Osteoblast (primary cell): ENCODE measurements at places on chromosomes 3 and 15. TPM values are rescaled to one million over a fixed set of nuclear protein-coding genes. Genes with fewer than 3 reads are reported as not detected.

DNA sequence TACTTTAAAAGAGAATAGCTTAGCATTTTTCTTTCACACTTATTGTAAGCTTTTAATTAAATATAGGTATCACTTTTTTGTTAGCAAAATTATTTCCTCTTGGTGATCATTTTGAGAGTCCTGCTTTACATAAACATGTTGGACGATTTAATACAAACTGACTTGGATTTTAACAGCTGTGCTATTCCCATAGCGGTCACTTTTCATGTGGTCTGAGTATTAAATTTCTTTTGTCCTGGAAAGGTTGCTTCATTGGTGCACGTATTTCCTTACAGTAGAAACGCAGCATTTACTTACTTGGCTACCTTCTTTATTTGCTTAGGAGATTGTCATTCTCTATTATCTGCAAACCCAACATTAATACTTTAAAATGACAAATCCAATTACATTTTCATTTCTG lies 109.4 kb downstream of the ATG7 start:
- no peak for DNase-seq

DNA sequence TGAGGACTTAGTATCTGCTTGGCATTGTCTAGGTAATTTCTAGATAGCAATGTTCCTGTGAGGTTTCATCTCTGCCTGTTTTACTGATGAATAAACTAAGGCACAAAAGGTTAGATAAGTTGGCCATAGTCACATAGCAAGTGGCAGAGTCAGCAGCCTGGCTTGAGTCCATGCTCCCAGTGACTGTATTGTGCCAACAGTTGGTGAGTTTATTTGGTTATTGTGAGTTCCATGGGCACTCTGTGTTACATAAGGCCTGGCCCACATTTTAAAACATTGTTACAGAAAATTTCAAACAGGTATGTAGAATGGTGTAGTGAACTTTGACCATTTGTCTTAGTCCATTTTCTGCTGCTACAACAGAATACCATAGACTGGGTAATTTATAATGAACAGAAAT lies 15.2 kb downstream of the MCM2 start:
- peak; percentile 76 for DNase-seq

DNA sequence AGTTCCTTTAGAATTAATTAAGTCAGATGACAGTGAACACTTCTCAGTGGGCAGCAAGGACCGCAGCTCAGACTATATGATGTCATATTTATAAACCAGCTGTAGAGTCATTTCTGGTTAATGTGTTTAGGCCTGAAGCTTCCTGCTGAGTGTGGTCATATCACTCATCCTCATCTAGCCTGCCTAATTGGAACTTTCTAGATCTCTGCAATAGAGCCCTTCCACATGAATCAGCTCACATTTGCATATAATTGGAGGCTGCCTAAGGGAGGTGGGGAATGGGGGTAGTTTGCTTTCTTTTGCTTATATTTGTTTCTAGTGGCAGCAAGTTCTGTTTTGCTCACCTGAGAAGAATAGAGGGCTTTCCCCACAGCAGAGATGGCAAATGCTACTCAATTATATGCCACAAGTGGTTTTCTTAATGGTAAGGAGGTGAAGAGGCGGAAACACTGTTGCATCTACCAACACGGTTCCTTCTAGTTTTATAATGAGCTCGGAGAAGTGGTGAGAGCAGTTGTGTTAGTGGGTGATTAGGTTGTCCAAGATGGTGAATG lies 148.1 kb downstream of the KLHL25 start:
- DNase-seq = peak; percentile 17

DNA sequence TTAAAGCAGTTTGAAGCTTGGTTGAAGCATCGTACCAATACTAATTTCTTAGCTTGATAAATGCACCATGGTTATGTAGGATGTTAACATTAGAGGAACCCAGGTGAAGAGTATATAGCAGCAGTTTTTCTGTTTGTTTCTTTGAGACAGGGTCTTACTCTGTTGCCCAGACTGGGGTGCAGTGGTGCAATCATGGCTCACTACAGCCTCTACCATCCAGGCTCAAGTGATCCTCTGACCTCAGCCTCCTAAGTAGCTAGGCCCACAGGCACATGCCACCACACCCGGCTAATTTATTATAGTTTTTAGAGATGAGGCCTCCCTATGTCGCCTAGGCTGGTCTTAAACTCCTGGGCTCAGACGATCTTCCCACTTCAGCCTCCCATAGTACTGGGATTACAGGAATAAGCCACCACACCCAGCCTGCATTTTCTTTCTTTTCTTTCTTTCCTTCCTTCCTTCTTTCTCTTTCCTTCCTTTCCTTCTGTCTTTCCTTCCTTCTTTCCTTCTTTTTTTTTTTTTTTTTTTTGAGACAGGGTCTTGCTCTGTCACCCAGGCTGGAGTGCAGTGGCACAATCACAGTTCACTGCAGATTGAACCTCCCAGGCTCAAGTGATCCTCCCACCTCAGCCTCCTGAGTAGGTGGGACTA lies 6.1 kb downstream of the PEAK1 start:
- DNase-seq = no peak

DNA sequence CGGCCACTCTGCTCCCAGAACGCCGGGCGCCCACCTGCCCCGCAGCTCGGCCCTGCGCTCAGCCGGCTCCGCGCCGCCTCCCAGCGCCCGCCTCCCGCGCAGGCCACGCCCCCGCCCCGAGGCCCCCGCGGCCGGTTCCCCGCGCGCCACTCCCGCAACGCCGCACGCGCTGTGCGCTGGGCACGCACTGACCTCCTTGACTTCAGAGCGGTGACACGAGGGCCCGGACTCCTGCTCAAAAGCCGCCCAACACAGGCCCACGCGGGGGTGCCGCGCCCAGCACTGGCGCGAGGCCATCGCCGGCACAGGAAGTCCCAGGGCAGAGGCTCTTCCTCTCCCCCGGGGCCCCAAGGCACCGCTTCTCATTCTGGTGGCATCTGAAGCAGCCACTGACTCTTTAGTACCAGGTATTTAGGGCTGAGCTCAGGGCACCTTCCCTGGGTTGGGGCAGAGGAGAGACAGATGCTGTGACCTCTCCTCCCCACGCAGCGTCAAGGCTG lies 12.4 kb downstream of the TNK2 start:
- DNase-seq = peak; percentile 93

- DNase-seq = no peak
These were observed 22.4 kb upstream of the SRP14 start for GRCh38 chr15:40061212-40061901.

DNA sequence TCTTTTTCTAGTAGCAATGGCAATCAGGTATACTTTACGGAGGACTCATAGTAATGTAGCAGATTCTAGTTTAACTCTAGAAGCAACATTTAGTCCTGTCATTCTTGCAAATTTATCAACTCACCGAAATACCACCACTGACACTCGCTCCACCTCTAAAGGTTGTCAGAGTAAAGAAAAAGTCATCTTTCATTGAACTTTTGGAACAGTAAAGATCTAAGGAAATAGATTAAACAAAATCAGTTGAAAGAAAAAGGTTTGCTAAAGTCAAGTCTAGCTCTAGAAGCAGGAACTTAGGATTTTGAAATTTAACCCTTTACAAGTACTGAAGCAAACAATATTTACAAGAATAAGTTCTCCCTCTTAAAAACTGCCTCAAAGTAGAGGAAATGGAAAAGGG lies 8.7 kb downstream of the ATP8B4 start:
- no peak for DNase-seq

DNA sequence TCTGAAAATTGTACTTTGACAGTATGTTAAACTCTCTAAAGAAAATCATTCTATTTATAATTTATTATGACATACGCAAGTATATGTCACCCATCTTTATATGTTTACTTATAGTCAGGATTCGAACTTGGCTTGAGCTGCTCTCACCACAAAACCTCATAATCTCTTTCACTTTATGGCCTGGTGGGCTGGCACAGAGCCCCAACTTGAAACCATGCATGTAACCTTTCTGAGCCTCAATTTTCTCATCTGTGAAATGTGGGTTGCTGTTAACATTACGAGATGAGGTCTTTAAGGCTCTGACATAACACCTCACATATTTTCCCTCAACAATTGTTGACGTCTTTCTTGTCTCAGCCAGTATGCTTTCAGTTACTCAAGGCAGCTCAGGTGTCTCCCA lies 69.4 kb upstream of the PFN2 start:
- DNase-seq = no peak

GRCh38 chr15:24645627-24646026 lies 29.9 kb upstream of the NPAP1 start:
- DNase-seq = no peak

DNA sequence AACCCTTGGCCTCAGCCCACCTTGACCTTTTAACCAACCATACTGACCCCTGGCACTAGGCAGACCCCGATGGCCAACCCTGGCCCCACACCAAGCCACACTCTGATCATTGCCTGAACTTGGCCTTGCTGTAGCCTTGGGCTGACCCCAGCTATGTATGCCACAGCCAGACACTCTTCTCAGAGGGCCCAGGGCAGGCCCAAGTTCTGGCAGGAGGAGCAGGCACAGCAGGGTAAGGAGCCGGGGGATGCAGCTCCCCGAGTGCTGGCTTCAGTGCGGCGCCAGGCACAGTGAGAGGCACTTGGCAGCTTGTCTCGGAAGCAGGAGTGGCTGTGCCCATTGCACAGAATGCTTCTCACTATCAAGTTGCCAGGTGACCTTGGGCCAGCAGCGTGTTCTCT lies 22.3 kb downstream of the PRR20G start:
- DNase-seq = peak; percentile 73

DNA sequence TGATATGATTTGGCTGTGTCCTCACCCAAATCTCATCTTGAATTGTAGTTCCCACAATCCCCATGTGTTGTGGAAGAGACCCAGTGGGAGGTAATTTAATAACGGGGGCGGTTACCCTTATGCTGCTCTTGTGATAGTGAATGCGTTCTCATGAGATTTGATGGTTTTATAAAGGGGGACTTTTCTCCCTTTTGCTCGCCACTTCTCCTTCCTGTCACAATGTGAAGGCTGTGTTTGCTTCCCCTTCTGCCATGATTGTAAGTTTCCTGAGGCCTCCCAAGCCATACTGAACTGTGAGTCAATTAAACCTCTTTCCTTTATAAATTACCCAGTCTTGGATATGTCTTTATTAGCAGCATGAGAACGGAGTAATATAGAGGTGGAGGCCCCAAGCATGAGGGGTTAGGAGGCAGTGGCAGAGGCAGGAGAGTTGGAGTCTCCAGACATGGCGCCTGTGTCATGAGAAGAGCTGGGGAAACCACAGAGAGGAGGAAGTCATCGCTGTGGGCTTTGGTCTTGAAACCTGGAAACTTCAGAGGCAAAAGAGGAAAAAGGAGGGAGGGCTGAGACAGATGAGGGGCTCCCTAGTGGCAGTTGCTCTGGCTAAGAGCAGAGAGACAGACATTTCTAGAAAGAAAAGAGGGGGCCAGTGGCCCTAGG lies 107.8 kb upstream of the VEPH1 start:
- no peak for DNase-seq

- DNase-seq = no peak
These were observed 18.5 kb upstream of the VPS33B start for GRCh38 chr15:91040856-91041255.

- DNase-seq = no peak
These were observed 133.3 kb upstream of the ADPGK start for GRCh38 chr15:72916897-72917296.

DNA sequence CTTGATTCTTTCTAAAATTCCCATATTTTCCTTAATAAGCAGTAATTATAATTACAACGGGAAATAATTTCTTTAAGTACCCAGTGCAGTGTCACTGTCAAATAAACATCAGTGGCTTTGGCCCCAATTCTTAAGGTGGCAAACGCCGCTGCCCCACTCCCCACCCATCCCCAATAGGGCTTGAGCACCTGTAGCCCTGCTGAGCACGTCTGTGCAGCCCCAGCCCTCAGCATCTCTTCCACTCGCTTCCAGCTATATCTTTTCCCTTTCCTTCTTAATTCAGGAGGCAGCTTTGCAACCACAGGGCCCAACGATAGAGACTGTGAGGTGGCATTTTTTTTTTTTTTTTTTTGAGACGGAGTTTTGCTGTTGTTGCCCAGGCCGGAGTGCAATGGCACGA lies 9.0 kb downstream of the PPM1M start:
- no peak for DNase-seq

Gene IRAK2
- 3.2 and 4.0 TPM in 2 replicates for total RNA-seq

Gene ROPN1
- not detected in 2 replicates for total RNA-seq

Gene VGLL4
- 58.0 and 68.8 TPM in 2 replicates for total RNA-seq

Gene GOLGA6L10
- 1.4 and 1.5 TPM in 2 replicates for total RNA-seq

Gene CIP2A
- 6.9 and 8.3 TPM in 2 replicates for total RNA-seq

Gene GRIP2
- under 0.01 and 1.4 TPM in 2 replicates for total RNA-seq

Gene OSTN
- total RNA-seq = under 0.01 TPM in 1 of 2 replicates, not detected in the other

Gene SLCO2A1
- under 0.01 and 0.36 TPM in 2 replicates for total RNA-seq
